ENCODE measurements at places on chromosomes 6 and 20. TPM values are rescaled to one million over a fixed set of nuclear protein-coding genes. Genes with fewer than 3 reads are reported as not detected.

Gene KCNQ5
- total RNA-seq, result not detected

Gene CDC5L
- 23.0 TPM for total RNA-seq

DNA sequence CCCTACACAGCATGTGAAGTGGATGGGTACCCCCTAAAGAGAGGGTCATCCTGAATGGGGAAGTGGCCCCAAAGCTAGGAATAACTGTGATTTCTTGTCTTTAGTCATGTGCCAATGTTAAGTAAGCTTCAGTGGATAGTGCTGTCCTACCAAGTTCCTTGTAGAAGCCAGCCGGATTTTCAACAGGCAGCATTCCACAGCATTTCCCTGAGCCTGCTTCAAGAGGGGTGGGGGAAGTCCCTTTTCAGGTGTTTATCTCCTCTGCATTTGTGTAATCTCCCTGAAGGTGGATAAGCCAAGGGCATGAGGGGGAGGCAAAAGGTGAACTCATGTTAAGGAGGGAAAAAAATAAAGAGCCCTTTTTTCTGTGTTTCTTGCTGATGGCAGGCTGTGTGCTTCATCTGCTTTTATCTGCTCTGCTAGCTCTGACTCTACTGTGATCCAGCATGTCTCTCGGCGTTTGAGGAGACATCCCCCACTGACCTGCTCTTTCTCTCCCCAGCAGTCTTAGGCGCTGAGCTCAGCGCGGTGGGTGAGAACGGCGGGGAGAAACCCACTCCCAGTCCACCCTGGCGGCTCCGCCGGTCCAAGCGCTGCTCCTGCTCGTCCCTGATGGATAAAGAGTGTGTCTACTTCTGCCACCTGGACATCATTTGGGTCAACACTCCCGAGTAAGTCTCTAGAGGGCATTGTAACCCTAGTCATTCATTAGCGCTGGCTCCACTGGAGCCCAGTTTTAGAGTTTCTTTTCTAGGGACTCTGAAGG lies 1.9 kb downstream of the EDN1 start:
- DNase-seq, result peak; percentile 50

DNA sequence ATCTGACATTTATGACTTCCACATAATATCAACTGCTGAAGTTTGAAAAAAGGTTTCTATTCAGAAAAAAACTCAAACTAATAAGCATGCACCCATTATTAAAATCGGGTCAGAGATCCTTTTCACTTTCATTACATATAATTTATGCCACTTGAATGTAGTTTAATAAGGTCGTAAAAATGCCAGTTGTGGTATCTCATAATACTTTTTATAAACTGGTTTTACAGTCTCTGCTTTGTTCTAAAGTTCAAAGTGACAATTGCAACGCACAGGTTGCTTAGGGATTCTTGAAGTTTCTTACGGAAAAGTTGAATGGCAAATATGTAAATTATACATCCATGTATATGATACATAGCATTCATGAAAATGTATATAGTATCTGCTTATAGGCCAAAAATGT lies 229.4 kb upstream of the CEP162 start:
- DNase-seq, result no peak

DNA sequence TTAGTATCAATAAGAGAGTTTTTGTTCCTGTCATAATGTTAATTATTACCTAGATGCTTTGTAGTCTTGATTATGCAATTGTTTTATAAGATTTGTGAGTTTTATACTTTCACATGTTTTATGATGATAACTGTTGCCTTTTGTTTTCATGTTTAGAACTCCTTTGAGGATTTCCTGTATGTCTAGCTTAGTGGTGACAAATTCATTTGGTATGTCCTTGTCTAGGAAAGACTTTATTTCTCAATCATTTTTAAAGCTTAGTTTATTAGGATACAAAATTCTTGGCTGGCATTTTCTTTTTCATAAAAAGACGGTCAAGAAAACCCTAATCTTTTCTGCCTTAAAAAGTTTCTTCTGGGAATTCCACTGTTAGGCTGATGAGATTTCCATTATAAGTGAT lies 849.9 kb upstream of the EYS start:
- peak; percentile 5 for DNase-seq

Gene TIAM2
- total RNA-seq, result 2.8 TPM
